ENCODE measurements at places on chromosomes 6 and 20.
A peak's percentile ranks its signal among the peaks of the same experiment; 100 is the strongest.

GRCh38 chr6:11064836-11065235 lies 20.7 kb upstream of the ELOVL2 start:
- DNase-seq: no peak

DNA sequence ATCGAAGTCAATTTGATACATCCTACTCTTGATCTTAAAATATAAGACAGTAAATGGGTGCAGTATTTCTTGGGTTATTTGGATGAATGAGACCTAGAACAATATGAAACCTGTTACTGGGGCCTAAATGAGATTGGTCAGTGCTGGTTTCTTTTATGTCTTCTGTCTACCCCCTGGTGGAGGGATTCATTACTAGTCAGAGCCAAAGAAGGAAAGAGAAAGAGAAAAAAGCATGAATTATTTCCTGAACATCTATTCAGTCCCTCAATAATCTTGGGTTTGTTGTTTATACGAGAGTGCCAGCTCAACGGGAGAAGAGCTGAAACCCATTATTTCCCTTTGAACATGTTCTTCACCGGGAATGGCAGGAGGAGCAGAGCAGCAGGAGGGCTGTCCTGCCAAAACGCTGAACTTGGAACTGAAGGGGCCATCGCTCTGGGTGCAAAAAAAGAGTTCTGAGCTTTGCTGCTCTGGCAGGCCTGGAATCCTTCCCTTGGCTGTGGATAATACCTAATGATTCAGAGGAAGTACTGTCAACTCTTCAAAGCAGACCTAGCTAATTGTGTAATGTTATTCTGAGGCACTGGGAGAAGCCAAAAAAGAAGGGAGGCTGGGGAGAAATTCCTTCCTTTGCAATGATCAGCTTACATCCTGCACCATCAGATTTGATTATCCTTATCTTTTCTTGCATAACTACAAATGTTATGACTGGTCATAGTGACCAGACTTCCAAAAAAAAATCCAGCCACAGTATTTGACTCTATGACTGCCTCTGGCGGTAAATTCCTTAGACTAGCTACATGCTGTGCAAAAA lies 72.0 kb downstream of the BLOC1S5 start:
- DNase-seq: no peak

GRCh38 chr20:35791821-35792220 lies 20.0 kb downstream of the PHF20 start:
- peak; percentile 45 for DNase-seq

- DNase-seq: no peak
Observed at GRCh38 chr20:61279621-61280150, 27.6 kb downstream of the CDH4 start.

GRCh38 chr6:155449450-155450239 lies 6.0 kb downstream of the NOX3 start:
- no peak for DNase-seq

DNA sequence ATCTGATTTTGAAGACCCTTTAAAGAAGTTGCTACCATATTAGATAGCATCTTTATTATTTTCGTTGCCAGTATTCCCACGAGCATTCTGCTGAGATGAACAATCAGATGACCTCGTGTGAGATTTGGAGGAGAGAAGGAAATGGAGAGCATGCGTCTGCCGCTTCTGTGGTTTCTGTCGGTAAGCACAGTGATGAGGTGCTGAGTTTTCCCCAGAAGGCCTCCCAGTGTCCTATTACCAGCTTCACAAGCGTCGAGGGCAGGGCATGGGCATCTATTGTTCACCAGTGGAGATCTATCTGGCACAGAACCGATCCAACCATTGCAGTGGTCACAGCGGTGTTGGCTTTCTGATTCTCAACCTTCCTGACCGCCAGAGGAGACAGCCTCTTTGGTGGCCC lies 29.4 kb downstream of the TRAF3IP2 start:
- no peak for DNase-seq

GRCh38 chr6:53493635-53494025 lies 51.3 kb downstream of the GCLC start:
- no peak for DNase-seq

- DNase-seq: peak; percentile 50
Observed at GRCh38 chr20:51385646-51386530, 156.6 kb downstream of the NFATC2 start.

GRCh38 chr20:32806356-32806755 lies 13.4 kb upstream of the MAPRE1 start:
- DNase-seq: no peak

DNA sequence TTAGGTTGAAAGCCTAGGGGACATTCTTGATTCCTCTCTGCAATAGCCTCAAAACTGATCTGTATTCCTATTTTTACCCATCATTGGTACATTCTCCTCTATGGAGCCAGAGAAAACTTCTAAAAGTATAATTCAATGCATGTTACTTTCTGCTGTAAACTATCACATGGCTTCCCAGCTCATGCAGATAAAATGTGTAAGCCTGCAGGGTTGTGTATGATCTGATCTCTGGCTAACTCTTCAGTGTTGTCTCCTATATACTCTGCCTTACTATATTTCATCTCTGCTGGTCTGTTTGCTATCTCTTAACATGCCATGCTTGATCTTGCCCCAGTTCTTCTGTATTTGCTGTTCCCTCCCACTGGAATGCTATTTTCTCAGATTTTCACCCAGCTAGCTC lies 323.3 kb upstream of the RSPO3 start:
- no peak for DNase-seq

- no peak for DNase-seq
Observed at GRCh38 chr20:3297079-3297378, 58.0 kb upstream of the SLC4A11 start.

GRCh38 chr6:72930556-72931132 lies 294.7 kb downstream of the KHDC1L start:
- DNase-seq: no peak

GRCh38 chr20:7210910-7211309 lies 443.4 kb downstream of the BMP2 start:
- DNase-seq: no peak

- DNase-seq: no peak
Observed at GRCh38 chr20:3161316-3162079, 1.8 kb upstream of the FASTKD5 start.

GRCh38 chr6:152474354-152474753 lies 162.8 kb downstream of the SYNE1 start:
- no peak for DNase-seq

DNA sequence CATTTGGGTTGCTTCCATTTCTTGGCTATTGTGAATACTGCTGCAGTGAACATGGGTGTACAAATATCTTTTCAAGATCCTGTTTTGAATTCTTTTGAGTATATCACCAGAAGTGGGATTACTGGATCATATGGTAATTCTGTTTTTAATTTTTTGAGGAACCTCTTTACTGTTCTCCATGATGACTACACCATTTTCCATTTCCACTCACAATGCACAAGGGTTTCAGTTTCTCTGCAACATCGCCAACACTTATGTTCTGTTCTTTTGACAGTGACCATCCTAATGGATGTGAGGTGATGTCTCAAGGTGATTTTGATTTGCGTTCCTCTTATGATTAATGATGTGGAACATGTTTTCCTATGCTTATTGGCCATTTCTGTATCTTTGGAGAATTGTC lies 214.4 kb upstream of the ZFP64 start:
- DNase-seq: no peak

GRCh38 chr6:126232671-126233070 lies 107.2 kb upstream of the CENPW start:
- no peak for DNase-seq

DNA sequence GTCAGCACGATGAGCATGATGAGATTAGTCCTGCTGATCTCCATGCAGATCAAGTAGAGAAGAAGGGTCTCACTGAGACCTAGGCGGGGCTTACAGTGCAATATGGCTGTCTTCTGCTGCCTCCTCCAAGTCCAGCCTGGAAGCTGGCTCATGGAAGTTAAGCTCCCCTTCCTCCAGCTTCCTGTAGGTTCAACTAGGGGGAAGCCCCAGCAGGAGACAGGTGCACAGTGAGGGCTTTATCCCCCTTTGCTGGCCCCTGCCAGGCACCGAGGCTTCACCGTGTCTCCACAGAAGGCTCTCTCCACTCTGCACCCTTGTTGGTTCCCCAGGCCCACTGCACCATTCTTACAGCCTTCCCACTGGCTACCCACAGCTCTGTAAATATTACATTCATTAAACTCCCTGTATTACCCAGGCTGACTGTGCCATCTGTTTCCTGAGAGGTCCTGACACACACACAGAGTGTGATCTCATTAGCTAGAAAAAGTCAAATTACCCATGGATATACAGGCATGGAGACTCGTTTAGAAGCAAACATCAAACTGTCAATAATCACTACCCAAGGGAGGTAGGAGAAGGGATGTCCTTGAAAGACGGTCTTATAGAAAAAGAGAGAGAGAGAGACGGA lies 90.4 kb downstream of the SLC2A10 start:
- DNase-seq: no peak

DNA sequence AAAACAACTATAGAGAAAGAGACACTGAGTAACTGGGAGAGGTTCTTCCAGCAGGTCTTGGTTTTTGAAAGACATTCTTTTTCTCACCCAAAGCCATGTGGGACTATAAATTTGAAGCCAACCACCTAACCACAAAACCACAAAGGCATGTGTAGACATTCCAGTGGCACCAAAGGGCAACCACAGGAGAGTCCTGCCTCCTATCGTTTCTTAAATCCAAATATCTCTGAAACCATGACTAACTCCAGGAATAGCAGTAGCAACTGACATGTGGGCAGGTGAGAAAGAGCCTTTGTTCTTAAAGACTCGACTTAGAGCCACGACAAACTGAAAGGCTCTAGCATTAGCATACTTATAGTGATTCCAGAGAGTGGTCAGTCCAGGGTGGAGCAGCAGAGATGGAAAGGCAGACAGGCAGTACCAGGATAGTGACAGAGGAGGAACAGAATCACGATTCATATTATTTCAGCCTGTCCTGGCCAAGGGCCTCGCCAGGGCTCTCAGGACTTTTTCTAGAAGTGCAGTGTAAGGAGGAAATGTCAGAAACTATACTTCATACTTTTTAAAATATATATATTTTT lies 9.4 kb upstream of the COL9A1 start:
- DNase-seq: peak; percentile 17

DNA sequence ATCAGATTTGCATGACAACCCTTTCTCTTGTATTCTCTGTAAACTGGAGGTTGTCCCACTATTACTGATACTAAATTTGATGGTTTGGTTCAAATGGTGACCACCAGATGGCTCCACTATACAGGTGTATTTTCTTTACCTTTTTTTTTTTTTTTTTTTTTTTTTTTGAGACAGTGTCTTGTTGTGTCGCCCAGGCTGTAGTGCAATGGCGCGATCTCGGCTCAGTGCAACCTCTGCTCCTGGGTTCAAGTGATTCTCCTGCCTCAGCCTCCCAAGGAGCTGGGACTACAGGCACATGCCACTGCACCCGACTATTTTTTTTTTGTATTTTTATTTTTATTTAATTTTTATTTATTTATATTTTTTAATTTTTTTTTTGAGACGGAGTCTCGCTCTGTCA lies 6.6 kb upstream of the WTAP start:
- no peak for DNase-seq

DNA sequence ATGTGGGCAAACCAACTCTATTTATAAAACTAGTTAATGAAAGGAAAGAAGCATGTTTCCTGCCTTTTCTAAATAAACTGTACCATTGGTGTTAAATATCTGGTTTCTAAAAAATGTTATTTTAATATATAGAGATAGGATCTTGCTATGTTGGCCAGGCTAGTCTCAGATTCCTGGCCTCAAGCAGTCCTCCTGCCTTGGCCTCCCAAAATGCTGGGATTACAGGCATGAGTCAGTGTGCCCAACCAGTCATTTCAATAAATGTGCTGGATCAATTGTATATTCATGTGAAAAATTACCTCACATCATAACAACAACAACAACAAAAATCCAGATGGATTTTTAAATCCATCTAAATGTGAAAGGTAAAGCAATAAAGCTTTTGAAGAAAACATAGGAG lies 80.3 kb downstream of the CDS2 start:
- no peak for DNase-seq

DNA sequence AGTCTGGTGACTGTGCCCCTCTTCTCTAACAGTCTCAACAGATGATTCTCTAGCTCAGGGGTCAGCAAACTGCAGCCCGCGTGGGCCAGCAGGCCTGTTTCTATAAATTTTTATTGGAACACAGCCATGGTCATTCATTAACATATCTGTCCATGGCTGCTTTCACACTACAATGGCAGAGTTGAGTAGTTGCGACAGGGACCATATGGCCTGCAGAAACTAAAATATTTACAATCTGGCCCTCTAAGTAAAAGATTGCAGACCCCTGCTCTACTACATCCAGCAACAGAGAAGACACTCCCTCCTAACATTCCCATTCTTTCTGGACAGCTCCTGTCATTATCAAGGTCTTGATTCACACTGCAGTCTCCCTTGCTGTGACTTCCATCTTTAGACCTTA lies 45.2 kb downstream of the PLAGL2 start:
- DNase-seq: no peak

GRCh38 chr6:23329086-23329485 lies 759.7 kb downstream of the HDGFL1 start:
- no peak for DNase-seq

- no peak for DNase-seq
Observed at GRCh38 chr6:142087950-142088857, 44.5 kb upstream of the GJE1 start.

DNA sequence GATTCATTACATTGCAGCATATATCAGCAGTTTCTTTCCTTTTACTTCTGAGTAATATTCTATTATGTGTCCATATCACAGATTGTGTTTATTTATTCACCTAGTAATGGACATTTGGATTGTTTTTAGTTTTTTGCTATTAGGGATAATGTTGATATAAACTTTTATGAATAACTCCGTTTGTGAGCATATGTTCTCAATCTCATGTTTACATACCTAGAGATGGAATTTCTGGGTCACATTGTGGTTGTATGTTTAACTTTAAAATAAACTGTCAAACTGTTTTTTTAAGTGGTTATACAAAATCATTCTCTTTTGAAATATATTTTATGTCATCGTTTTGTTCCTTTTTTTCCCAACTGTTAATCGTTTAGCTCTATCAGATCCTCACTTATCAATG lies 311.6 kb downstream of the MMUT start:
- no peak for DNase-seq

- DNase-seq: no peak
Observed at GRCh38 chr6:89122625-89123024, 4.8 kb upstream of the SRSF12 start.

Measured in activated CD4-positive, alpha-beta memory T cell treated with anti-CD3 and anti-CD28 coated beads for 36 hours (primary cell).